Stimulated activated CD4-positive, alpha-beta T cell treated with anti-CD3 and anti-CD28 coated beads, Interleukin-12 subunit alpha, Interleukin-12 subunit beta, amount 100 ng/mL, for 24 hours (primary cell): ENCODE measurements at places on chromosomes 13 and 19.
A peak's percentile ranks its signal among the peaks of the same experiment; 100 is the strongest.

- DNase-seq = peak; percentile 59
Measured at GRCh38 chr19:49145573-49146407, 9.4 kb downstream of the HRC start.

- DNase-seq = no peak
Measured at GRCh38 chr13:48806522-48806921, 152.8 kb downstream of the CYSLTR2 start.

DNA sequence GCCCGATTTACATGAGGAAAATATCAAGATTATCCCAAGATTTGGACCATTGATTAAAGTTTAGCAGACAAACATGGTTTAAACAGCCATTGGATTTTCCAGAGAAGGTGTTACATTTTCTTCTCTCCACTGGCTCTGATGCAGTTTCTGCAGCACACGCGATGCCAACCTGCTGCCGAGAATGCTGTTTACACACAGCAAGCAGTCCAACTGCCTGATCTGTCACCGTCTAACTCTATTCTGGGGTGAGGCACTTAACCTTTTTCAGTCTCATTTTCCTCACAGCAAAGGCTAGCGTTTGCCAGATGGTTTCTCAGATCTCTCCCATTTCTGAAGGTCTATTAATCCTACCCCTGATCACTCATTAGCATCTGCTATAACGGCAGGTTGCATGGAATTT, 763.5 kb upstream of the GPC6 start:
- no peak for DNase-seq

DNA sequence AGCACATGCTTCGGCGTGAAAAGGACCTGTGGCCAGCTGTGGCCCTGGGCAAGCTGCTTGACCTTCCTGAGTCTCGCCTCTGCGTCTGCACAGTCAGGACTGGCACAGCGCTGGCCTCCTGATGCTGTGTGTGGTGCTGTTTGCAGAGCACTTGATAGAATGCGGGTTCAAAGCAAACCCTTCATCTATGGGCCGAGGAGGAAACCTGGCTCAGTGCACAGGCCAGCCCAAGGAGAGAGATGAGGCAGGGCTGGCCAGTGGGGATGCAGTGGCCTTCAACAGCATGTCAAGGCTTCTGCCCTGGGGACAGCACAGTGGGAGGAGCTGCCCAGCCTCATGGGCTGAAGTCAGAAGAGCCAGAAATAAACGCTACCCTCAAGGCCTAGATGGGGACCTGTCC, 21.3 kb upstream of the VSTM2B start:
- DNase-seq = no peak

DNA sequence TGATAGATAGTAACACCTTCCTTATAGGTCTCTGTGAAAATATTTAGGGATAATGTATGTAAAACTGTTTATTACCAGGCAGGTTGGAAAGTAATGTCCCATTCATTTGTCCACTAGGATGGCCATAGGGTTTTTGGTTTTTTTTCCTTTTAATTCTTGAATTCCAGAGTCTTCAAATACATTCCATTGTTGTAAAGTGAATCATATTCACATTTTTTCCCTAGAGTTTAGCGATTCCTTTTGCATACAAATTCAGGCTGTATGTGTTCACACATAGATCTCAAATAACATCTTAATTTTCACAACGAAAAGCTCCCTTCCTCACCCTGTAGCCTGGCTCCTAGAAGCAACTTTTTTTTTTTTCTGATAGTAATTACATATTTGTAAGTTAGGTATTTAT, 1.8 kb upstream of the ZNF557 start:
- no peak for DNase-seq
